Fibroblast of skin of abdomen (primary cell): ENCODE measurements at places on chromosomes 7 and 10.
A peak's percentile ranks its signal among the peaks of the same experiment; 100 is the strongest.

- DNase-seq, result peak; percentile 36
These were observed 64.2 kb downstream of the CUL2 start for GRCh38 chr10:35025916-35026315.

- DNase-seq, result no peak
These were observed 207.7 kb downstream of the MALRD1 start for GRCh38 chr10:19256331-19256730.

- DNase-seq, result no peak
These were observed 256.9 kb upstream of the TPK1 start for GRCh38 chr7:145092766-145093165.

DNA sequence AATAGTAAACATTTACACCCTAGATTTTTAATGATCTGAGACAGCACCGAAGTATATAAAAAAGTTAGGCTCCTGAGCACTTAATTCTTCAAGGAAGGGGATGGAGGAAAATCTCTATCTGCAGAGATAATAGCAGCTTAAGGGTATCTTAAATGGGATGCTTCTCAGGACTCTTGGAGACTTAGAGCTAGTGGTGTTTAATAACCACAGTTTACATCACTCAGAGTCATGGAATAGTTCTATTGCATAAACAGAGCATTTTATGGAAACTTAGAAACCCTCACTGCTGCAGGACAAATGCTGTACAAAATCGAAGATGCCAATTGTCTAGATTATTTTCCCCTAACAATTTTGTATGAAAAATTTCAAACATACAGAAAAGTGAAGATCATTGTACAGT, 398.9 kb upstream of the GALNT17 start:
- no peak for DNase-seq

- DNase-seq, result no peak
These were observed 26.3 kb upstream of the FAM13C start for GRCh38 chr10:59388671-59388976.

DNA sequence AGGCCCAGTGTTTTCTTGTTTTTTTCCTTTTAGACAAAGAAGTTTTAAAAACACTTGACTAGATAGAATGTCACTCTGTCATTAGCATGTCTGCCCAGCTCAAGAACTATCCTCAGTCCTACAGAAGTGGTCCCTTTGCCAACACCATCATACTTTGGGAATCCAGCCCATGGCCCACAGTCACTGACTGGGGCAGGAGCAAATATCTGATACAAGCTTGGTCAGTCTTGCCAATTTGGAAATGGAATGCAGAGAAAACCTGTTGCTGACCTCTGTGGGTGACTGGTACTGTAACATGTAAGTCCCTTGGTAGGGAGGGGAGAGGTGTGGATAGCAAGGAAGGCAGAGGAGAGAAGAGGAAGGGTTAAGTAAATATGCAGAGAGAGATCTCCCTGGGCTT, 47.8 kb downstream of the IPMK start:
- no peak for DNase-seq

- DNase-seq, result no peak
These were observed 48.0 kb downstream of the MTURN start for GRCh38 chr7:30182814-30183213.

DNA sequence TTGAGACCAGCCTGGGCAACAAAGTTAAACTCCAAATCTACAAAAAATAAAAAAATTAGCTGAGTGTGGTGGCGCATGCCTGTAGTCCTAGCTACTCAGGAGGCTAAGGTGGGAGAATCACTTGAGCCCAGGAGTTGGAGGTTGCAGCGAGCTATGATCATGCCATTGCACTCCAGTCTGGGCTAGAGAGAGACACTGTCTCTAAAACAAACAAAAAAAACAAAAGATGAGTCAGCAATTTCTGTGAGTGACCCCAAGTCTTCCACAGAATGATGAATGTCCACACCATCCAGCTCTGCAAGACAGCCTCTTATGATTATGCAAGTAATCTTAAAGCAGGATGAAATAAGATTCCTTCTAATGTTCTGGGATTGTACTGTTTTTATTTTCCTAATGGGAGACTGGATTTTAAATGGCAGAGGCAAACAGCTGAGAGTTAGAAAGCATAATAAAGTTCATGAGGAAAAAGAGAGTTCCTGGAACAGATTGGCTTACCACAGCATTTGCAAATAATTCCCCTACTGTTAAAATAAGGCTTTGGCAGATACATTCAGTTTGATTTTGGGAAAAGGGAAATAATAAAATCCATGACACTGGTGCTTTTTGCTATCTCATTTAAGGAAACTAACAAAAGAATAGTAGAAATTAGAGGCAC, 18.9 kb upstream of the PRKAR2B start:
- peak; percentile 31 for DNase-seq

DNA sequence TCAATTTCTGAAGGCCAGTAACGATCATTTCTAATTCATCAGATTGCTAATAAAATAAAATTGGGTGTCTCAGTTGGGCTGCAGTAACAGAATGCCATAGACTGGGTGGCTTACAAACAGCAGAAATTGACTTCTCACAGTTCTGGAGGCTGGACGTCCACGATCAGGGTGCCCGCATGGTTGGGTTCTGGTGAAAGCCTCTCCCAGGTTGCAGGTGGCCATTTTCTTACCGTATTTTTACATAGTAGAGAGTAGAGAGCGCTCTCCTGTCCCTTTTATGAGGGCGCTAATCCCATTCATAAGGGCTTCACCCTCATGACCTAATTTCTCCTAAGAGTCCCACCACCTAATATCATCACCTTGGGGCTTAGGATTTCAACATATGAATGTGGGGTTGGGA, 106.0 kb downstream of the SPAG6 start:
- no peak for DNase-seq

GRCh38 chr10:30396293-30396692, 37.7 kb upstream of the MAP3K8 start:
- no peak for DNase-seq

GRCh38 chr10:30943451-30943850, 88.2 kb downstream of the ZNF438 start:
- no peak for DNase-seq

DNA sequence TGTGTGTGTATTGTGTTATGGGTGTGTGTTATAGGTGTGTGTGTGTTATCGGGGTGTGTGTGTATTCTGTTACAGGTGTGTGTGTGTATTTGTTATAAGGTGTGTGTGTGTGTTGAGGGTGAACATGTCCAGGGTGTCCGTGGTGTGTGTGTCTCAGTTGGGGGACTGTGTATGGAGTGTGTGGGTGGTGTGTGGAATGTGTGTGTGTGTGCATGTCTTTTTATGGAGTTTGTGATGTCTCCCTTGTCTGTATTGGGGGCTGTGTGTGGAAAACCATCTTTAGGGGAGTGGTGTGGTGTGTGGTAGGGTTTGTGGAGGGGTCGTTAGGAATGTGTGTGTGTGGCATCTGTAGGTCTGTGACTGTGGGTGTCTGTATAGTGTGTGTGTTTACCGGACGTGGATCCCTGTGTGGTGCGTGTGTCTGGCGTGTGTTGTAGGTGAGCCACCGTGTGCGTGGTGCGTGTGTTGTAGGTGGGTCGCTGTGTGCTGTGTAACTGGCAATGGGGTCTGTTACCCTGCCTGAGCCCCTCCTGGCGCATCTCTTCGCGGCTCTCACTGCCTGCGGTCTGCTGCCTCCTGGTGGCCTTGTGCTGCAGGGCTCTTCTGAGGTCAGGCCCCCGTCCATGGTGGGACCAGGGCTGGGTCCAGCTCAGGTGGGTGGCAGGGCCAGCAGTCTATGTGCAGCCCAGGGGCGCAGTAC, 61.7 kb downstream of the PALD1 start:
- DNase-seq, result no peak

DNA sequence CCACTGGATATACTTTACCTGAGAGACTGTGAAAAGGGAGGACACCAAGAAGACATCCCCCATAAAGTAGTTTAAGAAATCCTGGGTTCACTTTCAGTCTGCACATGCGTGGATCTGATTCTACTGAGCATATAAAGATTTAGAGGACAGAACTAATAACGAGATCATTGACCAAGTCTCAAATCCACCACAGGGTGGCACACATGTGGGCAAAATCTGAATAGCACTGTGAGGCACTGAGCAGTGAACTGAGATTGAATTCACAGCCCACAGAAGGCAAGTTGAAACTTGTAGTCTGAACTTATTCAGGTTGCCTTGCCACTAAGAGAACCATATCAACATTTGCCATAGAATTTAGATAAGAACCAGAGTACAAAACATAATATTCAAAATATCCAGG, 818.6 kb downstream of the GRID1 start:
- peak; percentile 20 for DNase-seq

- DNase-seq, result no peak
These were observed 8.5 kb downstream of the ASAH2 start for GRCh38 chr10:50242777-50243176.

GRCh38 chr10:65907199-65907712, 1018.6 kb upstream of the LRRTM3 start:
- DNase-seq, result no peak

- peak; percentile 17 for DNase-seq
These were observed 218.4 kb upstream of the SEMA3D start for GRCh38 chr7:85405016-85405902.

DNA sequence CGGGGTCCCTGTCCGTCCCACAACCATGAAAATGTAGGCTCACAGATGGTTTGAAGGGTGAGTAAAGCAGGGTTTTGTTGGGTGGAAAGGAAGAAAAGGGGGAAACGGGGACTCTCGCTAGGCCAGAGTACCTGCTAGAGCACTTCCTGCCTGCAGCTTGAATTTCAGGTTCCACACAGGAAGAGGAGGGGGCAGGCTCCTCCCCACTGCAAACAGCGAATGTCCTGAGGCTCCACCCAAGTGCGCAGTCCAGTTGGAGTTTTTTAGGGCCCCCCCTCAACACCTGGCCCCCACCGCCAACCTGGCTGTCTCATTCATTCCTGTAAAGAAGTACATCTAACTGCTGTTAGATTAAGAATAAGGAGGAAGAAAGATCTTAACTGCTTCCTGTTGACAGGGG, 414.7 kb downstream of the SH2D4B start:
- DNase-seq, result no peak

GRCh38 chr7:2225336-2225735, 7.4 kb downstream of the MAD1L1 start:
- no peak for DNase-seq

DNA sequence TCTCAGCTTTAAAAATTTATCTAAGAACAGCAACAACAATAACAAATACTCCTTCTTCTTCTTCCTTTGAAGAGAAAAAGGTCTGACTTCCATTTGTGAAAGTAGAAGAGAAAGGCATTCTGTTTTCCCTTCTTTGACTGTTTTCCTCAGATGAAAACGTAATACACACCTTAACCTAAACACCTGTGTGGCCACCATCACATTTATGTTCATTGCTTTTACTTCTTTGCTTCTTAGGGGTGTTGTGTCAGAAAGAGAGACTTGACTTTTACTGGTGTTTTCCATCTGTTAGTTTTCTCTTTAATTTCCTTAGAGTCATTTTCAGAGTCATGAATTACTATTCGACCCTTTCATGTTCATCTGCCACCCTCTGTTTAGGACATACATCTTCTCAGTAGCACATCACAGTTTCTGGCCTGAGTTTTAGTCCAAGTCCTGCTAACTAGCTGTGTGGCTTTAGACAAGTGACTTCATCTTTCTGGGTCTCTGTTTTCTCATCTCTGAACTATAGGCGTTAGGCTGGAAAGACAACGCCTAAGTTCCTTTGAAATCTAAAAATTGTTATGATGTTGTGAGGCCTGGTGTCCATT, 283.8 kb downstream of the GATA3 start:
- no peak for DNase-seq

DNA sequence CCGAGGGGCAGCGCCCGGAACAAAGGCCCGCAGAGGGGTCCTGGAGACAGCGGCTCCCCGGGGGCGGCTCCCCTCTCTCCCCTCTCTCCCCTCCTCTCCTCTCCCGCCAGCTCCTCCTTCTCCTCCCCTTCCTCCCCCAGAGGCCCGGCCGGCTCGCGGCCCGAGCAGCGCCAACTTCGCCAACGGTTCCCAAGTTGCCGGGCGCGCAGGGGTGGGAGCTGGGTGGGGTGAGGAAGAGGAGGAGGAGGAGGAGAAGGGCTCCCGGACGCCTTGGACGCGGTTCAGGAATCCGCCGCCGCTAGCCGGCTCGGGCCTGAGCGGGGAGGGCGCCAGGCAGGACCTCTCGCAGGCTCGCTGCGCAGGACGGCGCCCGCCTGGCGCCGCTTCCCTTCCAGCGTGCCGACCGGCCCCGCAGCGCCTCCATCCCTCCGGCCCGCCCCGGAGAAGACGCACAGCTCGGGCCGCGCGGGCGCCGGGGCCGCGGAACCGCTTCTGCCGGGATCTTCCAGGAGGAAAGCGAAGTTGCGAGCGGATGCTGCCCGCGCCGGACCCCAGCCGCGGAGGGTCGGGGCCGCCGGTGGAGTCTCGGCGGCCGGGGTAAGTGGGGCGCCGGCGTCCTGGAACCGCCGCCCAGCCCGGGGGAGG, at the start of gene CHST3:
Gene CHST3, plus strand, starts transcription at position 298 of the 645 bp plus-strand sequence. CDS start 41,448 bp downstream, outside the sequence.
- peak; percentile 63 for DNase-seq

GRCh38 chr7:26617066-26617465, 247.3 kb downstream of the SKAP2 start:
- DNase-seq, result no peak

- DNase-seq, result no peak
These were observed 232.9 kb upstream of the GRB10 start for GRCh38 chr7:51015581-51015980.

DNA sequence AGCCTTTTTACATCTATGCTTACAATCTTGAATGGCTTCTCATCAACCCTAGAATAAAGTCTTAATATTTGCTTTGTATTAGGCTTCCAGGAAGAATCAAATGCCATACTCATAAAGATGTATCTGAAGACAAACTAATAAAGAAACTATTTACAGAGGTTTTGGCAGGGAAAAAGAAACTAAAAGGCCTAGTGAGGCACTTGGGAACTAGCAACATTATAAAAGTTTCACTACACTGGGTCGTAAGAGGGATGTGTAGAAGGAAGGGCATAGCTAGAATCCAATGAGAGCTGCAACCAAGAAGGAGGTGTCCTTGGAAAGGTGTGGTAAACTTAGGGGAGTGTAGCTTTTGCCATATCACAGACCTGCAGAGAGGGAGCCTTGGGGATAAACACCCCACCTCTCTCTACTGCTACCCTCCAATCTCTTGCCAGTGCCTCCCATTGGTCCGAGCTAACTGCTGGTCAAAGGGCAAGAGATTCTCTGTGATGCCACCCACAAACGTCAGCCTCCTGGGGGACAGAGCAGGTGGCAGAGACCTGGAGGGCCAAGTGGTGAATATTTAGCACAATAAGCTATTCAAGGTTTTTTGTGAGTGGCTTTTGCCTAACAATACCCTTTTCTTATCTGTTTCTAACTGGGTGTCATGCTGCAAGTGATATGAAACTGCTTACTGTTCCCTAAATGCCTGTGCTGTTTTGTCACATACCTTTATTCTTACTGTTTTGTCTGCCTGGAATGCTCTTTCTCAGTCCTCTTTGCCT, 60.7 kb downstream of the CPED1 start:
- no peak for DNase-seq

DNA sequence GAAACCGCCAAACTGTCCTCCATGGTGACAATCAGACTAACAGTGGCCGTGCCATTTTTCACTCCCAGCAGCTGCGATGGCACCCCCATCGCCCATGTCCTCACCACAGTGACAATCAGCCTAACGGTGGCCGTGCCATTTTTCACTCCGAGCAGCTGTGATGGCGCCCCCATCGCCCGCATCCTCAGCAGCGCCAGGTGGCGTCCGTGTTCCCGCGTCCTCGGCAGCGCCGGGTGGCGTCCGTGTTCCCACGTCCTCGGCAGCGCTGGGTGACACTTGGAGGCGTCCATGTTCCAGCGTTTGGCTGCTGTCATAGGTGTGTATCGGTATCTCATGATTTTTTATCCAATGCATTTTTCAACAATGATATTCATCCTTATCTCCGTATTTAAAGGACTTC, 267.3 kb downstream of the PTPRN2 start:
- no peak for DNase-seq

GRCh38 chr10:1665681-1666080, 71.6 kb downstream of the ADARB2 start:
- DNase-seq, result no peak
